ENCODE measurements at places on chromosomes 16 and 17. TPM values are rescaled to one million over a fixed set of nuclear protein-coding genes. Genes with fewer than 3 reads are reported as not detected.

DNA sequence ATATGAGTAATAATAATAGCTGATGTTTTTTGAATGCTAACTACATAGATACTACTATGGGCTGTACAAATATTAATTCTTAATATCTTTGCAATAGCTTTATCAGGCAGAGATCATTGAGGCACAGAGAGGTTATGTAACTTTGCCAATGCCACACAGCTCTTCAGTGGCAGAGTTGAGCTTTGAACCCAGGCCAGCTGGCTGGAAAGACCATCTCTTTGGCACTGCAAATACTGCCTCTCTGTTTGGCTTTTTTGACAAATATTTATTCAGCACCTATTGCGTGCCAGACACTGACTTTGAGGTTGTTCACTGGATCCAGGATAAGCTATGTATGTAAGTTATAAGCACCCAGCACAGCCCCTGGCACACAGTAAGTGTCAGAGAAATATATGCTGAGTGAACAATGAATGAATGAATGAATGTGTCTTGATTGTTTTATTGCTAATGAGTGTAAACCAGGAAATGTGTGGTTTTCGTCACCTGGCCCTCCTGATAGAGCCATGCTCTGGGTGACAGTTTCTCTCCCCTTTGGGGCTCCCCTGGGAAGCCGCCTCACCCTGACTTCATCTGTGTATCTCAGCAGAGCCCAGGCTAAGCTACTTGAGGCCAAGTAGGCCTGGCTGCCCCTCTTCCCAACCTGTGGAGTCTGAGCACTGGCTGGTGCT is 2.5 kb downstream of the AQP8 start:
- H3K4me3 ChIP-seq, result no peak overlapping the region
- no peak overlapping the region for H3K27ac ChIP-seq
- H3K27me3 ChIP-seq, result no peaks in the 10 kb centered on the region

The NPIPB13 gene
- 0.71 TPM for total RNA-seq

- H3K27me3 ChIP-seq, result peaks cover 70% of the 10 kb centered on the region
- no peak overlapping the region for H3K4me3 ChIP-seq
- no peaks in the 10 kb centered on the region for H3K36me3 ChIP-seq
- no peak overlapping the region for H3K27ac ChIP-seq
- no peak for DNase-seq
These were observed 704 bp downstream of the ASIC2 start for GRCh38 chr17:33292201-33292980.

- DNase-seq, result no peak
- H3K4me1 ChIP-seq, result no peaks in the 10 kb centered on the region
- no peaks in the 10 kb centered on the region for H3K27me3 ChIP-seq
- no peaks in the 10 kb centered on the region for H3K36me3 ChIP-seq
These were observed 11.6 kb upstream of the RAI1 start for GRCh38 chr17:17669580-17670235.

- no peaks in the 10 kb centered on the region for H3K27me3 ChIP-seq
- peaks cover 2% of the 10 kb centered on the region for H3K4me1 ChIP-seq
- DNase-seq, result no peak
- no peak overlapping the region for H3K4me3 ChIP-seq
- no peak overlapping the region for H3K27ac ChIP-seq
- H3K36me3 ChIP-seq, result peaks cover 89% of the 10 kb centered on the region
These were observed 6.2 kb downstream of the BECN1 start for GRCh38 chr17:42817866-42818265.

DNA sequence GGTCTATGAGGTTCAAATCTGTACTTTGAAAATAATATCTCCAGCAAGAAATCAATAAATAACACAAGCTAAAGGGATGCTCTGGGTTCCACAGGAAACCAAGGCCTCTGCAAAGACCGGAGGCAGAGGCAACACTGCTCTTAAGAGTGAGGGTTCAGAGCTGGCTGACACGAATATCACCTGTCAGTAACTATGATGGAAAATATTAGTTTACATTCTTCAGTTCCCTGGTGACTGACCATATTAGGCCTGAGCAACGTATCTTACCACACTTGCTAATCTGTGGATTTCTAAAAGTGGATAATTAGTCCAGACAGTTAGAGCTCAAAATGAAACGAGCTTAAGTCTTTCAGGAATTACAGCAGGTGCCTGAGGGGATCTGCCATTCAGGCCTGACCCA is 459.3 kb downstream of the HS3ST3B1 start:
- H3K27me3 ChIP-seq, result no peaks in the 10 kb centered on the region
- no peak overlapping the region for H3K4me3 ChIP-seq
- H3K36me3 ChIP-seq, result no peaks in the 10 kb centered on the region
- H3K27ac ChIP-seq, result no peak overlapping the region
- no peak for DNase-seq

DNA sequence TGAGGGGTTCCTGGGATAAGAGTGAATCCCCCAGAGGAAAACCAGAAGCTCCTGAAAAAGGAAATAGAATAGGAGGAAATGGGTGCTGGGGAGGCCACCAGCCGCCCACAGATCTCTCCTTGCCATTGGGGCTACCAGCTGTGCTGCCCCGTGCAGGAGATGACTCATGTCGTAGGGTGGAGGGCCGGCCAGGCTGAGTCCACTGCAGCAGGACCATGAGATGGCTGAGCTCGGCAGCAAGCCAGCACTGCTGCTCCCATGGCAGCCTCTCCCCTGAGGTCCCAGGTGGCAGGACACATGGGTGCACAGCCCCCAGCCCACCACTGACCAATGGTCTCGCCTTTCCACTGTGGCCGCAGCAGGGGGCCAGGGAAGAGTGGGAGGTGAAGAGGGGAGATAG is 95.5 kb downstream of the GNAO1 start:
- H3K27ac ChIP-seq, result no peak overlapping the region
- no peak for DNase-seq
- peaks cover 8% of the 10 kb centered on the region for H3K4me1 ChIP-seq
- no peaks in the 10 kb centered on the region for H3K36me3 ChIP-seq

- no peak for DNase-seq
- H3K4me1 ChIP-seq, result peaks cover 6% of the 10 kb centered on the region
- no peak overlapping the region for H3K4me3 ChIP-seq
- H3K36me3 ChIP-seq, result peaks cover 90% of the 10 kb centered on the region
These were observed 53.9 kb upstream of the CRISPLD2 start for GRCh38 chr16:84765616-84766580.

- no peak for DNase-seq
- peaks cover 35% of the 10 kb centered on the region for H3K36me3 ChIP-seq
- H3K27me3 ChIP-seq, result no peaks in the 10 kb centered on the region
- H3K4me1 ChIP-seq, result no peaks in the 10 kb centered on the region
- no peak overlapping the region for H3K27ac ChIP-seq
These were observed 157.1 kb downstream of the KATNIP start for GRCh38 chr16:27706866-27707685.

The CFAP97D1 gene
- not detected for total RNA-seq

GRCh38 chr17:61440697-61441096 is 11.5 kb upstream of the TBX4 start:
- no peak overlapping the region for H3K4me3 ChIP-seq
- no peak for DNase-seq
- no peaks in the 10 kb centered on the region for H3K36me3 ChIP-seq
- no peak overlapping the region for H3K27ac ChIP-seq
- H3K4me1 ChIP-seq, result no peaks in the 10 kb centered on the region
- peaks cover 26% of the 10 kb centered on the region for H3K27me3 ChIP-seq

The WFIKKN1 gene
- total RNA-seq, result 0.16 TPM

- no peak for DNase-seq
- H3K27ac ChIP-seq, result no peak overlapping the region
- peak overlapping the region; percentile 56 for H3K4me3 ChIP-seq
These were observed 309 bp downstream of the DNAH2 start for GRCh38 chr17:7717756-7718350.

DNA sequence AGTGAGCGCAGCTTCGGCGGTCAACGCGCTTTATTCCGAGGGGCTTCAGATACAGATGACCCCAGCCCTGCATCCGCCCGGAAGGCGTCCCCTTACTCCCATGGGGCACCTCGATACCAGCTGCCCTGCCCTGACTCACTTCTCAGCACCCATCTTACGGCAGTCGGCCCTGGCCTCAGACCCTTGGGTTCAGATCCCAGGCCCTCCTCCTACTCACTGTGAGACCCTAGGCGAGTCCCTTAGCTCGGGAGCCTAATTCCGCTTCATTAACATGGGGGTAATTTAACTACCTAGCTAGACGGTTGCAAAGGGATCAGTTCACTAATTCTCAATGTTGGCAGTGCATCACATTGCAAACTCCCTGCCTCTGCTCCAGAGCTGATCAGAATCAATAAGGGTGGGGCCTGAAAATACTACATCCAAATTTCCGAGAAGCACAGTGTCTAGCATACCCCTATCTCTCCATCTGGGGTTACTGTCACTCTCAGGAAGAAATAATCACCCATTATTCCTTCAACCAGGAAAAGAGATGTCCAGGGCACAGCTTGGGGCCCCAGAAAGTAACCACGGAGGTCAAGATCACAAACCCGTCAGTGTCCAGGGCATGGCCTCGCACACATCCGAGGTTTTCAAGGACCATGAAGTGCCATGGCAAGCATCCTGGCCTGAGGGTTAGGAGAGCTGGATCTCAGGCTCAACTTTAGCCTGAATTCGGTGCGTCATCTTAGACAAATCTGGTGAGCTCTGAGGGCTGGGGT is 415 bp upstream of the FLOT2 start:
- no peaks in the 10 kb centered on the region for H3K36me3 ChIP-seq
- H3K4me3 ChIP-seq, result peak overlapping the region; percentile 95
- H3K27me3 ChIP-seq, result no peaks in the 10 kb centered on the region
- DNase-seq, result no peak
- peaks cover 6% of the 10 kb centered on the region for H3K4me1 ChIP-seq
- peak overlapping the region; percentile 83 for H3K27ac ChIP-seq

The MGAT5B gene
- not detected for total RNA-seq

GRCh38 chr17:21177854-21178600 is 35.9 kb downstream of the TMEM11 start:
- H3K27me3 ChIP-seq, result no peaks in the 10 kb centered on the region
- H3K36me3 ChIP-seq, result peaks cover 4% of the 10 kb centered on the region
- DNase-seq, result no peak
- no peak overlapping the region for H3K27ac ChIP-seq
- no peak overlapping the region for H3K4me3 ChIP-seq
- no peaks in the 10 kb centered on the region for H3K4me1 ChIP-seq

The NRN1L gene
- not detected for total RNA-seq

- no peaks in the 10 kb centered on the region for H3K27me3 ChIP-seq
- no peak overlapping the region for H3K27ac ChIP-seq
- no peak overlapping the region for H3K4me3 ChIP-seq
- DNase-seq, result no peak
- no peaks in the 10 kb centered on the region for H3K4me1 ChIP-seq
These were observed 18.4 kb downstream of the PRSS54 start for GRCh38 chr16:58276346-58276951.

GRCh38 chr17:72501404-72502370 is 380.9 kb downstream of the SOX9 start:
- no peaks in the 10 kb centered on the region for H3K4me1 ChIP-seq
- no peaks in the 10 kb centered on the region for H3K36me3 ChIP-seq
- no peaks in the 10 kb centered on the region for H3K27me3 ChIP-seq
- no peak overlapping the region for H3K27ac ChIP-seq
- DNase-seq, result no peak

The TUBG1 gene
- 62.6 TPM for total RNA-seq

The SNX20 gene
- 0.48 TPM for total RNA-seq

The OTOA gene
- 0.37 TPM for total RNA-seq

DNA sequence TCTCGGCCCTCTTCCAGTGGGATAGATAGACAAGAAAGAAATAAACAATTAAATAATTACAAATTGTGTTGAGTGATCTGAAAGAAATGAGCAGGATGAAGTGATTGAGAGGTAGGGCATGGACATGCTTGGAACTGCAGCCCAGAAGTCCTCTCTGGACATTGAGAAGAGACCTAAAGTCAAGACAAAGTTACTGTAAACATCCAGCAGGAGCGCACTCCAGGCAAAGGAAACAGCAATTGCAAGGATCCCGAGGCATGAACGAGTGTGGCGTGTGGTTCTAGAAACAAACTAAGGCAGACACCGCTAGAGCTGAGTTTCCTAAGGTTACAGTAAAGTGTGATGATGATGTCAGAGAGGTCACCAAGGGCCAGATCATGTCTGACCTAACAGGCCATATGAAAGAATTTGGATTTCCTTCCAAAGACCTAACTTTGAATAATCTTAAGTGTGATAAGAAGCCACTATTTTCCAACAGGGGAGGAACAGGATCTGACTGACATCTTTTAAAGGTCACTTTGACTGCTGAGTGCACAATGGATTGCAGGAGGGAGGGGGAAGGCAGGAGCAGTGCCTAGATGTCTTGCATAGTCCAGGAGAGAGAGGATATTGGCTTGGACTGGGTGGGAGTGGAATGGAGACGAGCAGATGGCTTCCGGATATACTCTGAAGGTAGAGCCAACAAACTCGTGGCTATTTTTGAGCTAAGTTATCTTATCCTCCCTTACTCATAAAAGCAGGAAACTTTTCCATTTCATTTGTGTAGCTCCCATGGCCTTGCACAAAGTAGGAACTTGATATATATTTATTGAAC is 19.0 kb downstream of the ABCC12 start:
- no peak for DNase-seq
- no peaks in the 10 kb centered on the region for H3K27me3 ChIP-seq
- no peak overlapping the region for H3K27ac ChIP-seq
- H3K4me1 ChIP-seq, result peaks cover 13% of the 10 kb centered on the region
- H3K36me3 ChIP-seq, result no peaks in the 10 kb centered on the region

DNA sequence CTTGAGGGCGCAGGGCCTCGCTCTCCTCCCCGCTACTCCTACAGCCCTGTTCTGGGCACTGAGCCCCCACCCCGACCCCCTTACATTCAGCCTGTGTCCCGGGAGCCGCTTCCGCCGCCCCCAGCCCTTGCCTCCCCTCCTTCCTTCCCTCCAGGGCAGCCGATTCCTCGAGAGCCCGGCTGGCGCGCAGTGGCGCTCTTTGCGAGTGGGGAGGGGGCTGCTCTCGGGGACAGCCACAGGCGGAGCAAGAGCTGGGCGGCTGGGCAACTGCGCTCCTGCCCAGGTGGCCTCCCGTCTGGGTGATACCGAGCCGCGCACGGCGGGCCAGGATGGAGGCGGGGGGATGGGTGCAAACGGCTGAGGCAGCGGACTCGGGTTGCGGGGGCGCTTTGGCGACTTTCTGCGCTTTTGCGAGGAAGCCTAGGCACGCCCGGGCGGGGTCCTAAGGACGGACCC is 1.2 kb downstream of the MMP15 start:
- no peaks in the 10 kb centered on the region for H3K27me3 ChIP-seq
- peak overlapping the region; percentile 98 for H3K27ac ChIP-seq
- no peak for DNase-seq
- peaks cover 89% of the 10 kb centered on the region for H3K4me1 ChIP-seq

The ZNF75A gene
- total RNA-seq, result 18.9 TPM

- DNase-seq, result peak; percentile 81
- H3K4me3 ChIP-seq, result peak overlapping the region; percentile 82
- peaks cover 17% of the 10 kb centered on the region for H3K4me1 ChIP-seq
These were observed 59.5 kb upstream of the GSE1 start for GRCh38 chr16:85553436-85554113.

DNA sequence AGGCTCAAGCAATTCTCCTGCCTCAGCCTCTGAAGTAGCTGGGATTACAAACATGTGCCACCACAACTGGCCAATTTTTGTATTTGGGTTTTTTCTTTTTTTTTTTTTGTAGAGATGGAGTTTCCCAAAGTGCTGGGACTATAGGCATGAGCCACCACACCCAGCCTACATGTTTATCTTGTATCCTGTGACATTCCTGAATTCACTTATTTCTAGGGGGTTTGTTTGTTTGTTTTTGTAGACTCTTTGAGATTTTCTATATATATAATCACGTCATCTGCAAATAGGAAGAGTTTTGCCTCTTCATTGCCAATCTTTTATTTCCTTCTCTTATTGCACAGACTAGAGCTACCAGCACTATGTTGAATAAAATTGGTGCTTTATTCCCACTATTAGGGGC is 29.1 kb downstream of the PRAC1 start:
- peaks cover 7% of the 10 kb centered on the region for H3K27me3 ChIP-seq
- DNase-seq, result no peak
- no peaks in the 10 kb centered on the region for H3K4me1 ChIP-seq

The MPHOSPH6 gene
- total RNA-seq, result 8.6 TPM

GRCh38 chr17:31294231-31294630 is 2.8 kb downstream of the OMG start:
- H3K27ac ChIP-seq, result no peak overlapping the region
- H3K4me3 ChIP-seq, result no peak overlapping the region
- no peaks in the 10 kb centered on the region for H3K27me3 ChIP-seq
- H3K36me3 ChIP-seq, result no peaks in the 10 kb centered on the region
- no peak for DNase-seq
